Stimulated activated CD8-positive, alpha-beta memory T cell treated with anti-CD3 and anti-CD28 coated beads, Interleukin-7, amount 100 ng/mL, for 1 hour (primary cell): ENCODE measurements at places on chromosomes 4 and X.

- DNase-seq = no peak
Observed at GRCh38 chr4:12446256-12446655, 1017.6 kb upstream of the HS3ST1 start.

- no peak for DNase-seq
Observed at GRCh38 chrX:139179592-139179991, 350.9 kb upstream of the F9 start.

DNA sequence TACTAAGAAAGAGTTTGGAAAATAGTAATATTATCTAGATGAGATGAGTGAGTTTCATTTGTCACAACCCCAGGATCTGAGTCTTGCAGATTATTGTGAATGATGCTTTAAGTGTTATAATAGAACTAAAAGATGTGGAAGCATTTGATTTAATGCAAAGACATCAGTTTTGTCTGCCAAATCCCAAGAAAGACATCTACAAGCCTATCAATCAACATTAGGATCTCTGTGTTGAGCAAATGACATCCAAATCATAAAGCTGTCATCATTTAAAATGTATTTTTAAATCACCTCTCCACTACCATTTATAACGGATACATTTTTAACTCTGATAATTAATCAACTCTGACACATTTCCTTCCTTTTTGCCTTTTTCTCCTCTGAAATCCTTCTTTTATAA is 310.8 kb upstream of the SLIT2 start:
- no peak for DNase-seq

DNA sequence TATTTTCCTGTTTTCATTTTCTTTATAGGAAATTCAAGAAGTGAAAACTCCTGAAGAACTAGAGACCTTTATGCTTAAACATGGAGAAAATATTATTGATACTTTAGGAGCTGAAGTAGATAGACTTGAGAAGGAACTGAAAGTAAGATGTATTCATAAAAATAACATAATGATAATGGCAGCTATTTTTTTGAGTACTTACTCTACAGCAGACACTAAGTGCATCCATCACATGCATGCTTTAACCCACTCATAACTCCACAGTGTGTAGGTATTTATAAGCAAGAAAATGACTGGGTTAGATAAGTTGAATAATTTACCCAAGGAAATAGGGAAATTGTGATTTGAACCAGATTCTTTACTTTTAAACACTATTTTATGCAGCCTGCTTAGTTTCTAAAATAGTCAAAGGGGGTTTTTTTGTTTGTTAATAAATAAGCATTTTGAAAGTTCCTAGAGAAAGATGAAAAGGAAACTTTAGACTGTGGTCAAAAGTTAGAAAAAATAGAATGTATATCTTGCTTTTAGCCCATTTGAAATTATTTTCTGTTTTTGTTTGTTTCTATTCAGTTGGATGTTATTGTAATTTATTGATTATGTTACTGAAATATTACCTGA is 74.2 kb downstream of the BEND4 start:
- no peak for DNase-seq

DNA sequence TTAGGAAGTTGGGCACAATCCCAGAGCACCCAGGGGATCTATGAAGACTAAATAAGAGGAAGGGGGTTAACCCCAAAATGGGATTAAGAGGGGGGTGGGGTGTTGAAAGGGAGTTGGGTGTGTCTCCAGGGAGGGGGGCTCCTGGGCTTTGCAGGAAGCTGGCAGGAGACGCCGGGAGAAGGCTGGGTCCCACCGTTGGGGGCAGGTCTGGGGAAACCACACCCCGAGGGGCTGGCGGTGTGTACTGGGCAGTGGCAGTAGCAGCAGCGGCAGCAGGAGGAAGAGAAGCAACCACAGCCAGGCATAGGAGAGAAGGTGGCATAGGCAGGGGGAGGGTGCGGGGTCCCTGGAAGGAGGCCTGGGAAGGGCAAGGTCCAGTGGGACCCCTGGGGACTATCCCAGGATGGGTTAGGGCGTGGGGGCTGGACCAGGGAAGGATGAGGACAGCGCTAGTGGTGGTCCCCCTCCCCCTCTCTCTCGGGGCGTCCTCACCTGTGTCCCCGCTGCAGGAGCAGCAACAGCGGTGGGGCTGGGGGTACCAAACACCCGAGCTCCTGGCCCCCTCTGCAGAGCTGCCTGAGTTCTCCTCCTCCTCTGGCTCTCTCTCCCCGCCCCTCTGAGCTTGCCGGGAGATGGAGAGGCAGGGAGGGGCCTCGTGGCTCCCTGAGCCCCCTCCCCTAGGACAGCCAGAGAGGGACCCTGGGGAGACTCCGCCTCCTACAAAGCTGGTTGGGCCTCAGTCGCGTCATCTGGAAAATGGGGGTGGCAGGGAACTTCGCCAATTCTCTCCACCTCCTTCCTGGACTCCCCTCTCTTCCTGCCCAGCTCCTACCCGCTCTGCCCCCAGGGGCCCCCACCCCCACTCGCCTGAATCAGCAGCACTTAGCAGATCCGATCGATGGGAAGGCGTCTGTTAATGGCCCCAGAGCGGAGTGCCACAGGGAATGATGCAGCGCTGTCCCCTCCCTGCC is at the start of gene KCND1:
TSS of gene KCND1 (minus strand) at position 596 of the 971 bp plus-strand sequence. CDS start 1,573 bp downstream, outside the sequence.
- DNase-seq = no peak

DNA sequence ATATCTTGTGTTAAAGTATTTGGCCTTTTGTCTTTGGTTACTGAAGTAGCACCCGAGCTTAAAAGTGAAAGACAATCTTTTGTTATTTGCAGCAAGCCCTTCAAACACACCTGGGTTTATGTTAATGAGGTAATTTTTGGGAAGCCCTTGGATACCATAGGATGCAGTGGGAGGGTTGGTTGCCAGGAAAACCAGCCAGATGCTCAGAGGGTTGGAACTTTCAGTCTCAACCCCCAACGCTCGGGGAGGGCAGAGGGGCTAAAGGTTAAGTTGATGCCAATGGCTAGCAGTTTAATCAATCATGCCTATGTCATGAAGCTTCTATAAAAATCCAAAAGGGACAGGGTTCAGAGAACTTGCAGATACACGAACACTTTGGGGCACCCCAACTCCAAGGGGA is 17.2 kb upstream of the GPR173 start:
- no peak for DNase-seq

DNA sequence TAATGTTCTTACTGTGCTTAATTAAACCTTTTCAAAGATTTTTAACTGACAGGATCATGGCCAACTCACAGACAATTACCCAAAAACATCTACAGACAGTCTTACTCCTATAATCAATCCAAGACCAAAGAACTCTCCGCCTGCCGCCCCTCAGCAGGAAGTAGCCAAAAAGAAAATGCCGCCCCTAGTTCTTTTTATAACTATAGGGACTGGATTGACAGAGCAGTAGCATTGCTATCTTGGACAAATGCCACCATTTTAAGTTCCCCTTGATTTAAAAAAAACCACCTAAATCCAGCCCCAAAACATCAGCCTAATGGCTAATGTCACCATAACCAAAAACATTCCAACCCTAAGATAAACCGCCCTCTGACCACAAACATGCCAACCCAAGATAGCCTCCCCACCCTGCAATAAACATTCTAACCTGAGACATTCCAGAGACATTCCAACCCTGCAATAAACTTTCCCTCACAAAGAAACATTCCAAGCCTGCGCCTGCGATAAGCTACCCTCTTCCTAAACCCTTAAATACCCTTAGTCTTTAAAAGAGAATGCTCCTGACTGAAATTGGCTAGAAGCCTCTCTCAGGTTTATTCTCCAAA is 77.0 kb downstream of the COQ2 start:
- DNase-seq = no peak

- no peak for DNase-seq
Observed at GRCh38 chrX:74535086-74535407, 79.4 kb downstream of the RLIM start.

- no peak for DNase-seq
Observed at GRCh38 chr4:80093563-80093962, 20.5 kb upstream of the ANTXR2 start.

DNA sequence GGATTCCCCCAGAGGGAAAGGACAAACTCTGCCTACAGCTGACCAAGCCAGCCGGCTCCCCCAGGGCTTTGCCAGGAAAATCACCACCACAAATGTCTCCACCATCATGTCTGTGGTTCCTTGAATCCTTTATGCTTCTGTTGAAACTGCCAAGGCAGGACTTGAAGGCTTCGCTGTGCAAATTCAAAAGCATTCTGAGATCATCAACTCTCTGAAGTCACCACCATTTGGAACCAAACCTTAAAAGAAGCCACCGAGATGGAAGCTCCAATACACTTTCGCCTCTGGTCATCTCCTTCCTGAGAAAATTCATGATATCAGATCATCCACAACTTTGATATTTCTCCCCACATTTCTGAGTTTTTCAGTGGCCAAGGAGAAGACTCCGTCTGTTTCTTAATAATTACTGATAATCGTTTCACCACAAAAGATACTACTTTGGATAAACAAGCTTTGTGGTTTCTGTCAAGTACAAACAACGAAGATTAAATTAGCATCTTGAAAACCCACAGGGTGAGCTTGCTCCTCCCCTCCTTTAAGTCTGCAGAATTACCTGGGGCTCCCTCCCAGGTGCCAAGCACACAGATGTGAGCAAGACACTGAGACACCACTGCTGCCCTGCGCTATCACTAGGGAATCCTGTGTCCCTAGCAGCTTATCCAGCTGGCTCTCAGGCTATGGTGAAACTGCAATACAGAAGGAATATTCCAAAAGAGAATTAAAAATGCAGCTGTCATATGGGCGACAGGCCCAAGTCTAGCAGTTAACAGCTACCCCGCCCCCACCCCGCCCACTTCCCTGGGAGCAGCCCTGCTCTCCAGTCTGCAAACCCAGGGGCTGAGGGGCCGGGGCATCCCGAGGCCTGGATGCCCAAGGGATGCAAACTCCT is 125.0 kb upstream of the TBL1X start:
- no peak for DNase-seq

DNA sequence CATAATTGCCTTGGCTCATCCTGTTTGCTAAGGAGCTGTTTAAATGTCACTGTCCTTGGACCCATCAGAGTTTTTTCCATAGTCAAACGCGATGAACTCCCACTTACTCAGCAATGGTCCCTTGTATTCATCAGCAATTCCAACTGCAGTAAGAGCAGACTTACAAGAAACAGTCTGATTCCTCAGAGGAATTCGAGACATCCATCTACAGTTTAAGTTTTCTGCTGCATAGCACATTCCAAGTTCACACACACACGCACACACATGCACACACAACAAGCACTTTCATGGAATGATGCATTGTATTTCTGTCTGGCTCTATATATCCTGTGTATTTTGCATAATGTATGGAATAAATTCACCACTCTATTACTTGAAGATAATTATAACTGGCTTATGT is 32.7 kb upstream of the TMEM150C start:
- DNase-seq = no peak

- no peak for DNase-seq
Observed at GRCh38 chr4:90570615-90571014, 443.4 kb downstream of the CCSER1 start.

- DNase-seq = no peak
Observed at GRCh38 chr4:7978489-7978888, 38.8 kb upstream of the AFAP1 start.
